ENCODE measurements at places on chromosomes 16 and 17.
A peak's percentile ranks its signal among the peaks of the same experiment; 100 is the strongest.

GRCh38 chr17:79871131-79871530, 31.9 kb upstream of the CBX4 start:
- DNase-seq = no peak

DNA sequence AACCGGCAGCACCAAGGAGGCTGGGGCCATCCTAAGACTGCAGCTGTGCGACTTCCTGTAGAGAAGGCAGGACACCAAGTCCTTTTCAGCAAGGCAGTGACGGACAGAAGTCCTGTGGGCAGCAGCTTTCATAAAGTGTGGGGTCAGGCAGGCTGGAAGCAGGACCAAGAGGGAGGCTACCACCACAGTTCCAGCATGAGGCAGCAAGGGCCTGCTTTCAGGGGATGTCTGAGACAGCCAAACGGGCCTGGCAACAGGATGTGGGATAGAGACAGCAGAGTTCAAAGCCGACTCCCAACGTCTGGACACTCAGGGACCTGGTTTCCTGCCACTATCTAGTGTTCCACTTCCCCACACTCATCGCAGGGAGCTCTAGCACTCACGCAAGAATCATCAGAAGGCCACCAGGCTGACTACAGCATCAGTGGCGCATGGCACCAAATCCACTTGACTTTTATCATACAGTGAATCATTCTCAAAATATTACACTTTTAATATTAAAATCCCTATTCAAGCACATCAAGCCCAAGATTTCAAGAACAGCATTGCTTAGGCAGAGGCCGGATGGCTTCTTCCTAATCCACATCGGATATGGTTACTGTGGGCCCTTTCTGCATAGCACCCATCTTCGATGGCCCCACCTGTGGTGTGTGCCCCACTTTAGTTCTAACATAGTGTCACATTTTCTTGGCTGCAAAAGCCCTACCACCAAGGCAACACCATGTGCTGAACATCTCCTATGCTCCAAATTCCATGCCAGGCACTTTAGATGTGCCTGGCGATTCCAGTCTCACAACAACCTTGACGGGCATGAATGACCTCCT, 5.2 kb downstream of the USP7 start:
- DNase-seq = peak; percentile 59

DNA sequence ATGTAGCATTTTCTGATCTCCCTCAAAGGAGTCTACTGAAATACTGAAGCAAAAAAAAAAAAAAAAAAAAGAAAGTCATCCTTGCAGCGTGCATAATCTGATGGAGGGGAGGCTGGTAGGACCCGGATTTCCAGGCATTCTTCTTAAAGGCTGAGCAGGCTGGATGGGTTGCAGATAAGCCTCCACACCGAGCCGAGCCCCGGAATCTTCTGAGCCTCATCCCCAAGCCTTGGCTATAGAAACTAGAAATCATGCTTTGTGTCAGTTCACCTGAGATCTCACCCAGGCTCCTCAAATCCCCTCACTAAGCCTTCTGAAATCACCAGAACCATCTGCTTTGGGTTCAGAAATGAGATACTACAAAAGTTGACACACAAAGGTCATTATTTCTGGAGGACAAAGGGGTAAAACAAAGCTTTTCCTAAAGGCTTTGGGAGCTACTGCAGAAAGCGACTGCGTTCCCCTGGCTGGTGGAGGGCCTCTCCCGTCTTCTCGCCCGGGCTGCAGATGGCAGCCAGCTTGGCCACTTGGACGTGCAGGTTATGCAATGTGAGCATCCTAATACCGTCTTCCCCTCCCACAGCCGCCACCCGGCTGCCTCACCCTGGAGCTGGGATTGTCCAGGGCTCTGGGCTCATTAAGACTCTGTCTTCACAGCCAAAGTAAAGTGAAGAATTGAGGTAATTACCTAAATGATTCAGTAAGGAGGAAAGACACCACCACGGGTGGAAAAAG, 4.7 kb upstream of the CACNG4 start:
- no peak for DNase-seq

- peak; percentile 47 for DNase-seq
These were observed 37.0 kb downstream of the STXBP4 start for GRCh38 chr17:55005520-55005919.

DNA sequence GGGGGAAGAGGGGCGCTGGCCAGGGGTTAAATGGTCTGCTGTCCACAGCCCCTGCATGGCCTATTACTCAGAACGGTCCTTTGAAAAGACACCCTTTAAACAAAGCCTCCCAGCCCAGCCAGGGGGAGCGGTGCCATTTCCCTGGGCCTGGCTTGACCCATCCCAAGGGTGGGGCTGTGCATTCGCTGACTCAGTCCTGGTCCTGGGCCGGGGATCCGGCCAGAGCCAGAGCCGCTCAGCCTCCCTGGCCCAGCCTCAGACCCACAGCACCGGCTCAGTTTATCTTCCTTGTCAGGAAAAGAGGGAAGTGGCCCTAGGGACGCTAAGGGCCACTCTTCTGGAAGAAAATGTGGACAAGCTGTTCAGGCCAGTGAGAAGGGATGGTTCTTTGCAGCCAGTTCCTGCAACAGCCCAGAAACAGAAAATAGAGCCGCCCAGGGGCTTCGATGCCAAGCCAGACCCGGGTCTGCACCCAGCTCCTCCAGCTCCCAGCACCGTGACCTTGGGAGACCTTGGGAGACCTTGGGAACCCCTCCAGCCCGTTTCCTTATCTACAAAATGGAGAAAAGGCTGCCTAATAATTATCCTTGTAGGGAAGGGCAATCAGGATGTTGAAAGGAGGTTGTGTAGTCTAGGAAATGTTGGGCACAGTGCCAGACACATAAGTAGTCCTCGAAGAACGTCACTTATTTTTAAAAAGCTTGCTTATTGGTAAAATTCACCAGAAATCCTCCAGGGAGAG, 82.5 kb downstream of the ZDHHC7 start:
- DNase-seq = no peak

GRCh38 chr16:87303431-87303930, 13.7 kb downstream of the C16orf95 start:
- DNase-seq = no peak

DNA sequence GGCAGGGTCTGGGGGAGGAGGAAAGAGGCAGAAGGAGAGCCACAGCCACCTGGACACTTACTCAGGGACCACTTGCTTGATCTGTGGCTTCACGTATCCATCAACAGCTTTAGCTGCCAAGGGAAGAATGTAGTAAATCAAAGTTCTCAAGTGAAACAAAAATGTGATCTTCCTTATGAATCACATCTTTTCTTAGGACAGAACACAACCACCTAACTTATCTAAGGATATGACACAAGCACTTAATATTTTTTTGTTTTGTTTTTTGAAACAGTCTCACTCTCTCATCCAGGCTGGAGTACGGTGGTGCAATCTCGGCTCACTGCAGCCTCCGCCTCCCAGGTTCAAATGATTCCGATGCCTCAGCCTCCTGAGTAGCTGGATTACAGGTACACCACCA, 8.4 kb upstream of the GHDC start:
- no peak for DNase-seq

DNA sequence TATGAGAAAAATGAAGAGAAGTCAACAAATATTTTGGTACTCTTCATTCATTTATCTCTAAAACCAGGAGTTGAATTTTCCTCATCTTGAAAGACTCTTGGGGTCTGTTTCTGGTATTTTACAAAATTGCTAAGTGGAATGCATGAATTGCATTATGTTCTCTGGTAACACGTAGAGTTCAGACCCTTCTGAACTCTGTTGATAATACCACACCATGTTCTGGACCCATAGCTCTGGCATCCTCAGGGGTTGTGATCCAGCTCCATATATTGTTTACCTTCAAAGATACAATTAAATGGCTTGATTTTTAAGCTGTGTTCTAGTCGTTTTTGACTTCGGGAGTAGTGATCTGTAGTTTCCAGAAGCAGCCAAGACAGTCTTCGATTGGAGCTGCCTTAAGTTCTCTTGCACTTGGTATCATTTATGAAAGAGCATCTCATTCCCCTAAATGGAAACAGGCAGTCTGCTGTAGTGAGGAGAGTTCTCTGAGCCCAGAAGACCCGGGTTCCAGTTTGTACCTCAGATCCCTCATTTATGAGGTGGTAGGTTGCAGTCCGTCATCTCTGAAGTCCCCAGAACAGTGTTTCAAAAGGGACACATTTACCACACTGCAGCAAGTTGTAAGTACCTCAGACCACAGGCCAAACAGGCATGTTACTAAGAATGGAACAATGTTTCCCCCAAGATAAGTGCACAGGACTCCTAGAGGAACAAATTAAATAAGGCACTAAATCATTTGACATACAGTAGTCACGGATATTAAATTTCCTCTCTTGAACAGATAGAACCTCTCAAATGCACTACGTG, 9.6 kb downstream of the PSMD7 start:
- DNase-seq = no peak

GRCh38 chr17:4433515-4434031, at the start of gene SPNS3:
Gene SPNS3 (plus strand): TSS chr17:4433940. CDS start chr17:4433968, 28 bp downstream.
- peak; percentile 71 for DNase-seq

DNA sequence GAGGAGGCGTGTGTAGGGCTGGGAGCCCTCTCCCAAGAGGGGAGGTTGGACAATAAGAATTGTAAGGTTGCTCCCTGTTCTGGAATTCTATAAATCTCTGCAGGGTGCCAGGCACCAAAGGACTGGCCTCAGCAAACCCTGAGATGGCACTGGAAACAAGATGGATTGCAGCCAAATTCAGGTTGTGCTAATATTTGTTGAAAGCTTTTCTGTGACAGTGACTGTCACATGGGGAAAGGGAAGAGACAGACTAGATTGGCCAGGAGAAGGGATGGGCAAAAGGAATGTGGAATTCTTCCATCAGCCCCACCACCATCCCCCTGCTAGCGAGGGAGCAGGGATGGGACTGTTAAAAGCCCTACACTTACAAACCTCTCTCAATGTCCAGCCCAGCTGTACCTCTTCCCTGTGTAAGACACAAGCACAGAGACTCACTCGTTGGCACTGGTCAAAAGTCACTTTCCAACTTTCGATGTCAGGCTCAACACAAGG, 62.4 kb downstream of the SOX9 start:
- DNase-seq = no peak

DNA sequence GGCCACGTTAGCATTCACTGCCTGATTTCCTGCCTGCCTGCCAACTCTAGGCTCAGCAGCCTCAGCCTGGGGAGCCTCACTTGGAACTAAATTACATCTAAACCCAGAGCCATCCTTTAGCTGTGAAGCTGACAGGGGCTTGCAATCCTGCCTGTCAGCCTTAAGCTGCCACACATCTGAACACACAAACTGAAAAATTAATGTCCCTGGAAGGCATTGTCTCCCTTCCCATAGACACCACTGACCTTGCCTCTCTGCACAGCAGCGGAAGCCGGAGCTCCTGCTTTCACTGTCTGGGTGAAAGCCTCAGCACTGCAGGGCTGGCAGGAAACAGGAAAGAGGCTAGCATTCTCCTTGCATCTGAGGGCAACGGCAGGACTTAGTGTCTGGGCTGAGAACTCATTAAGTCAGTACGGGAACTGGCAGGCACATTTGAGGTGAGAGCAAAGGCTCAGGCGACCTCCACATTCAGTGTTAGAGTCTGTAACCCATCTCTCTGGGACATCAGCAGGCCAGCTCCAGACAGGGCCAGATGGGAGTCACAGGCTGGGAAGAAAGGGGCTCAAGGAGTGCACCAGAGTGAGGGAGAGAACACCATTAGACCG, 452.4 kb upstream of the C16orf82 start:
- no peak for DNase-seq

GRCh38 chr17:41264599-41264998, 579 bp upstream of the KRTAP9-6 start:
- DNase-seq = no peak

DNA sequence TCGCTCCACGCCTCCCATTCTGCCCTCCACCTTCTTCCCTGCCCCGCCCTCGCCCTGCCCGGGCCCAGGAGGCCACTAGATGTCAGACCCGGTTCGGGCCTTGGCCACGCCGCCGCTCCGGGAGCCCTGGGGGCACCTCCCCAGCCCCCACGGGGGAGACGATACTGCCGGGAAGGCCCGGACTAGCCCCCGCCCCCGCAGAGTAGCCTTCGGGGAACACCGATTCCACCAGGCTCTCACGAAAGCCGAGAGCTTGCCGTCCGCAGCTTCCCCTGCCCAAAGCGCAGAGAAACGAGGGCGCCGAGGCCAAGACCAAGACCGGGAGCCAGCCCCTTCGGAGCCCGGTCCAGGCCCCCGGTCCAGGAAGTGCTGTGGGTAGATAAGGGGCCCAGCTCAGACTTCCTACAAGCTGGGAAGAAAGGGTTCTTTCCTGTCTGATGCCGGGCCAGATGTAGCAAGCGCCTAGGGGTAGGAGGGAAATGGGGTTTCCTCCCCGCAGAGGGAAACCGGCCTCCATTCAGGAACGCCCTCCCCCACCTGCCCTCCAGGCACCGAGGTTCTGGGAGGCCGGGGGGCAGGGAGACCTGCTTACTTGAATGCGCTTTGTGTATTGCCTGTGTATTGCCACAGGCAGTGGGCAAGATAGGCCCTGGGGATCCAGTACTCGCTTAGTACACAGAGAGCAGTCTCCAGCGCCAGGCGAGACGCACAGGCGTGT, 806 bp upstream of the CYB561 start:
- DNase-seq = peak; percentile 68

DNA sequence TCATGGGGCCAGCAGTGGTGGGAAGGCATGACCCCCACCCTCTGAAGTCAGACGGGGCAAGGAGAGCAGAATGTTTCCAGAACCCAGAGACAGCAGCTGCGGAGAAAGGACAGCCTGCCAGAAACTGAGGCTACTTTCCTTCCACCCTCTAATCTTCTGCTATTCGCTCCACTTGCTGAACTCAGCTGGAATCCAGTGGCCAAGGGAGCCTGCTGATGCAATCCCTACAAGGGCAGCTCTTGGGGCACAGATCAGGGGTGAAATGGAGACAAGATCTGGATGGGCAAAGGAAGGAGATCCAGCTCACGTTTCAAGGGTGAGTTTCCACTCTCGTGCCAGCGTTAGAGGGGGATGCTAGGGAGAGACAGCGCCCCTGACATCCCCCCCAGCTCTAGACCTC, 479.1 kb downstream of the SLC39A11 start:
- no peak for DNase-seq

DNA sequence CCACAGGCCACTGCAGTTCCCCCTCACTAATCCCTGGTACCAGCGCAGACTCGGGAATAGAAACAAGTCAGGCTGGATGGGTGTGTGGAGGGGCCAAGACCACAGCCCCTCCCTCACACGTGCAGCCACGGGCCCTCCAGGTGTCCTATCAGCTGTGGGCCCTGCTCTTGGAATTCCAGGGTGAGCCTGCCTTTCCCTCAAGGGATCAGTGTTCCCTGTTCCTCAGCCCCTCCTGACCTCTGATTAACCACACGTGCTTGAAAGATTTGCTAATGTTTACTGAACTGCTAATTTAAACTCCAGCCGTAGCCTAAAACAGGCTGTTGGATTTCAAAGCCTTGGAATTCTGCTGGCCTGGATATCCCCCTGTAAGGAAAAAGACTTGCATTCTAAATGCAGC, 146.4 kb downstream of the SOCS1 start:
- DNase-seq = no peak

DNA sequence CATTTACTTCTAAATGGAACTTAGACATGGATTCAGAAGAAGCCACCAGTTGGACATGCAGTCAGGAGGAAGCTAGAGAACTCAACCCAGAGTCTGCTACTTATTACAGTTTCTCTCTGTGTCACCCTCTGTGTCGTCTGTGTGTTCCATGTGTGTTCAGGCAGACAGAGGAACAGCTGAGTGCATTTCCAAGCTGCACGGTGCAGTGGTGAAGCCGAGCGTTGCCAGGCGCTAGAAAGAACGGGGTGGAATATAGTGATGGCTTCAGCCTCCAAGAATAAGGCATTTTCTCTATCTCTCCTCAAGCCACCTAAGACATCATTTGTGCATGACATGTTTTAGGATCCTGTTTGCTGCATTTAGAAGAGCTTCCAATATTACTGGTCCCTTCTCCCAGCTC, 101.1 kb upstream of the CCL2 start:
- no peak for DNase-seq

All from suppressor macrophage (primary cell).